ENCODE measurements at places on chromosomes 1 and 21. TPM values are rescaled to one million over a fixed set of nuclear protein-coding genes. Genes with fewer than 3 reads are reported as not detected.

- no peaks in the 10 kb centered on the region for H3K27me3 ChIP-seq
- H3K4me1 ChIP-seq, result peaks cover 4% of the 10 kb centered on the region
- no peaks in the 10 kb centered on the region for H3K36me3 ChIP-seq
- no peak overlapping the region for H3K4me3 ChIP-seq
- DNase-seq, result no peak
These were observed 81.0 kb downstream of the BCAR3 start for GRCh38 chr1:93600663-93601062.

Gene OR2M3
- not detected for total RNA-seq

Gene CFHR5
- not detected for total RNA-seq

DNA sequence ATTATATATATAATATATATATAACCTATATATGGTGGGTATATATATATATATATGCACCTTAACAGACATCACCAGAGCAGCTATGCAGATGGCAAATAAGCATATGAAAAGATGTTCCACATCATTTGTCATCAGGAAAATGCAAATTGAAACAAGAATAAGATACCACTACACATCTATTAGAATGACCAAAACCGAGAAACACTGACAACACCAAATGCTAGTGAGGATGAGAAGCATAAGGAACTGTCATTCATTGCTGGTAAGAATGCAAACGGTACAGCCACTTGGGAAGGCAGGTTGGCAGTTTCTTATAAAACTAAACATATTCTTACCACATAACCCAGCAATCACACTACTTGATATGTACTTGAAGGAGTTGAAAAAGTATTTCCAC, 219.8 kb upstream of the PRMT6 start:
- DNase-seq, result no peak
- H3K36me3 ChIP-seq, result no peaks in the 10 kb centered on the region
- H3K27me3 ChIP-seq, result no peaks in the 10 kb centered on the region
- no peak overlapping the region for H3K27ac ChIP-seq

Gene TCP10L
- not detected for total RNA-seq

DNA sequence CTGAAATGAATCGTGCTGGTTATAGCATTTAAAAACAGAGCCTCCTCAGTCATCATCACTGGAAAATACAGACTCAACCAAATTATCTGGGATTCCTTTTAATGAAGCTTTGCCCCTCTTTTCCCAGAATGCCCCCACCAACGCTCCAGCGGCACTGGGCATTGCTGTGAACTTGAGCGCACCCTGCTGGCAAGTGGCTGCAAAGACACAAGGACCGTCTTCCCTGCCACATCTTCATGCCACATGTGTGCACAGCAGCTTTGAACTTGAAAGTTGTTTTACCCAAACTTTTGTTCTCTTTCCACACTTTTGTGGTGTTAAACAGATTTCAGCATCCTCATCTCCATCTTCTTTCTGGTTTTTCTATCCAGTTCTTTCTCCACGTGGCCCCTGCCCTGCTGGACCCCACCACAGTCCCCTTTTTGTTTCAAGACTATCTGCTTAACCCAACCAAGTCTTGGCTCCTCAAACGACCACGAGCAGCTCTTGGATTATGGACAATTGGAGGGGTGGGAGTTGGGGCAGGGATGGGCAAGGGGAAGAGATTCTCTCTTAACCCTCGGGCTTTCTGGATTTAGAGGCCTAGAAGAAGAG, 12.8 kb upstream of the LMX1A start:
- no peak overlapping the region for H3K4me3 ChIP-seq
- peak; percentile 35 for DNase-seq
- no peaks in the 10 kb centered on the region for H3K4me1 ChIP-seq

GRCh38 chr21:45891388-45892155, 90.0 kb upstream of the COL6A1 start:
- no peak overlapping the region for H3K4me3 ChIP-seq
- H3K27ac ChIP-seq, result no peak overlapping the region
- H3K36me3 ChIP-seq, result no peaks in the 10 kb centered on the region

- H3K4me3 ChIP-seq, result no peak overlapping the region
- H3K27me3 ChIP-seq, result no peaks in the 10 kb centered on the region
- peaks cover 55% of the 10 kb centered on the region for H3K36me3 ChIP-seq
- no peak overlapping the region for H3K27ac ChIP-seq
These were observed 16.3 kb upstream of the NUP210L start for GRCh38 chr1:154171223-154171583.

All from endothelial cell of umbilical vein (primary cell).